HL-60 (cell line): ENCODE measurements at places on chromosomes 5 and 9.

DNA sequence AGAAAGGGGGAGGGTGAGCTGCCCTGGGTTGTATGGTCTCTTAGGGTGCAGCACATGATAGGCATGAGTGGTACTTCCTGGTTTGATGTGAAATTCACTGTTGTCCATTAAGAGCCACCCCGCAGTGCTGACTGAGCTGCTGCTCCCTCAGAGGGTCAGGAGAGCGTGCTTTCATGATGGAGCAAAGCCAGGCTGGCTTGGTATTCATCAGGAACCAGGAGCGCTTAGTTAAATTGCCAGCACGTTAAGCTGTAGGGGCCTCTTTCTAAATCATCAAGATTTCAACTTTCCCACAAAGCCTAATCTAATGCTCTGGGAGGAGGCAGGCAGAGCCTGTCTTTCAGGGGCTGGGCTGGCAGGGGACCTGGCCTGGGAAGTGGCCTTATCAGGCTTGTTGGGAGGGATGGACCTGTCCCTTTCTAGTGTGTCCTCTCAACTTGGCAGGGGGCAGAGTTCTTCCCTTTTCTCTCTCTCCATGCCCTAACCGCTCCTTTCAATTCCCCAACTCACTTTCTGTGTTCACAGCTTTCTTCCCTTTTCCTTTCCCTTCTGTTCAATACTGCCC lies 7.9 kb downstream of the CYSTM1 start:
- DNase-seq = no peak

DNA sequence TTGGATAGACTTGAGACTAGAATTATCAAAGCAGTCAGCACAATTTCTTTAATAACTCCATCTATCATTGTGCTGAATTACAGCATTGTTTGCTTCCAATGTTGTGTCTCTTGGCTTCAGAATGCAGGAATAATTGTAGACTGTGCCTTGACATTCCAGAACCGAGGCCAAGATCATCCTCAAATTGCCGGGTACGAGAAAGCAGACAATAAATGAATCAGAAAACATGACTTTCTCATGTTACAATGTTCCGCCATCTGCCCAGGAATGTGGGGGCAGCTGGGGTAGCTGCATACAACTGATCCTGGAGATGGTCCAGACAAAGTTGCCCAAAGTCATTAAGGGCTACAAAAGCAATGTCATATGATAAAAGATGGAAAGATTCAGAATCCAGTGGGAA lies 206.2 kb upstream of the SGCD start:
- no peak for DNase-seq

DNA sequence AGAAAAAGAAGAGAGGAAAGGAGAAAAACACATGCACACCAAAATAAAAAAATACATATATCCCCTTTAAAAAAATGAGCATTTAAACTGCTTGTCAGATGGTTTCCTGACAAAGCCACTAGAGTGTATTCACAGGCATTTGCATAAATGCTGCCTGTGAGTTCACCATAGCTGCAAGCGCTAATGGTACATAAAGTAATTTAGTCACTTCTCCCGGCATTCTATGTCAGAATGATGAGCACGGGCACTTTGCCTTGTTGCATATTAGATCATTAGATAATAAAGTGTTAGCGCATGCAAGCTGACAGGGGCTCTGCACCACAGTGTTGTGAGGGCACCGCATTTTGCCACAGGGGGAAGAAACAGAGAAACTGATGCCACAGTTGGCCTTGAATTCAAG lies 280.6 kb downstream of the EBF1 start:
- no peak for DNase-seq

- no peak for DNase-seq
Measured at GRCh38 chr9:35059438-35059837, 13.0 kb downstream of the VCP start.

DNA sequence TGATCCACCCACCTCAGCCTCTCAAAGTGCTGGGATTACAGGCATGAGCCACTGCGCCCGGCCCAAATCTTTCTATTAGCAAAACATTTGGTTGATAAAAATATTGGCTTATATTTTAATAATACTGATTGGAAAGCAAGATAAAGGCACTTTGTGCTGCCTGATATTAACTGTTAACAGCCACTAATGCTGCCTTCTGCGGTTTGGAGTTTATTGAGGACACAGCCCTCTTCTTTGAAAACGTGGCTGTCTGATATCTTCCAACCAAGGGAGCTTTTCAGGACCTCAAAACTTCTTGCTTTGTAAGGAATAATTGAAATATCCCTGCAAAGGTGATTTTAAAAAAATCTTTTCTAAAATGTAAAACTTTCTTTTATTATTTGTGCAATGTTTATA lies 94.0 kb downstream of the IQGAP2 start:
- no peak for DNase-seq

GRCh38 chr5:6676702-6677101 lies 36.5 kb upstream of the TENT4A start:
- DNase-seq = no peak

DNA sequence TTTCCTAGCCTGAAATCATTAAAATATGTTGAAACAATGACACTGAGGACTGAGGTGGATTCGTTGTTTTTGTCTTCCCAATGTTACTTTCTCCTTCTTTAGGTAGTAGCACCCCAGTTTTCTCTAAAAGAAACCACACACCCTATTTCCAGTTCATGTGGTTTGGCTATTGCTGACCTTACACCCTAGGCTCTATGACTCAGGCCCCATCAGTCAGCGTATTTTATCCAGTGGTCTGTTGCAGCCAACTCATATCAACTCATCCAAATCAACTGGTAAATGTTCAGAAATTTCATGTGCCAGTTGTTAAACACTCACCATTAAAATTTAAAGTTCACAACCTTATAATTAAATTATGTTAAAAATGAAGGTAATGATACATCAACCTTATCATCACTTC lies 44.6 kb upstream of the NFIB start:
- no peak for DNase-seq

DNA sequence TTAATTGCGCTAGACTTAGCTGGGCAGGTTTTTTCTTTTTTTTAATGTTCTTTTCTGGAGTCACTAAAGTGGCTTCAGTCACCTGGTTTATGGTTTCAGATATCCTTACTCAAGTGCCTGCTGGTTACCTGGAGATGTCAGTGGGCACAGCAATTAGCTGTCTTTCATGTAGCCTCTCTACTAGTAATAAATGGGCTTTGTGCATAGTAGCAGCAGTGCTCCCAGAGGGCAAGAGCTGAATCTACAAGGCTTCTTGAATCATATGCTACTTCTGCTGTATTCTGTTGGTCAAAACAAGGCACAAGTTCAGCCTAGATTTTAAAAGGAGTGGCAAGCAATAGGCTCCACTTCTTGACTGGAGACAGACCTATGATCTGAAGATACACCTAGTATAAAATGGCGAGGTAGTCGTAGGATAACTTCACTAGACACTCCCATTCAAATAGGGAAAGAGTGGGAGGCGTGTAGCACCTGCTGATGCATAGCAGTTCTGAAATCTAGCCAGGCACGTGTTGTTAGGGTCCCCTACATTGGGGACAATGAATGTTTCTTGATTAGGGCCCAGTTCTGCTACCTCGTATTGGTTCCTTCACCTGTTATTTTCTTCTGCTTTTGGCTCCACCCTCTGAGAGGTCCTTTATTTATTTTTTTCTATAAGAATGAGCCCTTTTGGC lies 7.0 kb downstream of the SCAMP1 start:
- DNase-seq = no peak

DNA sequence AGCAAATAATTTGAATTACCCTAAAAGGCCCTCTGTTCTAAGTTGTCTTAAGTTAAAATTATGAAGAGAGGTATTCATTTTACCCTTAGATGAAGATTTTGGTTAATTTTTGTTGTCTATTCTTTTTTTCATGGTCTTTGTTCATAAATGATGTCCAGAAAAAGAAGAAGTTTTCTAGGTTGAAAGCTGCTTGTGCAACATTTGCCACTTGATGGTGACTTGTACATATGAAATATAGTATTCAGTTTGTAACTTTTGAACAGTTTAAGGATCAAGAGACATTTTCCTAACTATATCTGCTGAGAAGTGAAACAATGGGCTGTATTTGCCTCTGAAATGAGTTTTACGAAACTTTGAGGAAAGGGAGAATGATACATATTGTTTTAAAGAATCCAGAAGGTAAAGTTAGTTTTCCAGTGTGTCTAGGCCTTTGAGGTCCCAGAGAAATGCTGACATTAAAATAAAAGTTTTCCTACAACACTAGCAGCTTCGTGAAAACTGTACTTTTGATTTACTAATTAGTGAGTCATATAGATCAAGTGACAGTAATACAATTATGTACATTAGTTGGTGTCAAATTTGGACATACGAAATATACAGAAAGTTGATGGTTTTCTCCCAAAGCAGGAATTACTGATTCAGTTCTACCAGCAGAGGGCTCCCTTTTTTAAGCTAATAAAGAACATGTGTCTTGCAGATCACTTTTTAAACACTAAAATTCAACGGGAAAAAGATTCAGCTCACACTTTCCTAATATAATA lies 70.5 kb downstream of the PIK3R1 start:
- no peak for DNase-seq

DNA sequence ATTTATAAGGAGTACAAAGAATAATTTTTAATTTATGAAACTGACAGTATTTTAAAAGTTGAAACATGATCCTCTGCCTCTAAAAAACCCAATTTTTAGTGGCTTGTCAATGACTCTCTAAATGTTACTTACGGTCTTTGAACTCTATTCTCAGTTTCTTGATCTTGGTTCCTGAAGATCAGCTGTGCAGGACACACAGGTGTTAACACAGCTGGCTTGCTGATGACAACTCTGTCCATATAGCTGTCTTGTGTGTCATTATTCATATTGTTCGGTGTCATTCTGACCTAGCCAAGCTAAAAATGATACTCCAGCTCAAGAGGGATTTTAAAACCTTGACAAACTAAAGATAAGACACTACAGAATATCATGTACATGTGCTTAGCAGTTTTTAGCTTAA lies 314.5 kb downstream of the CCDC171 start:
- no peak for DNase-seq

DNA sequence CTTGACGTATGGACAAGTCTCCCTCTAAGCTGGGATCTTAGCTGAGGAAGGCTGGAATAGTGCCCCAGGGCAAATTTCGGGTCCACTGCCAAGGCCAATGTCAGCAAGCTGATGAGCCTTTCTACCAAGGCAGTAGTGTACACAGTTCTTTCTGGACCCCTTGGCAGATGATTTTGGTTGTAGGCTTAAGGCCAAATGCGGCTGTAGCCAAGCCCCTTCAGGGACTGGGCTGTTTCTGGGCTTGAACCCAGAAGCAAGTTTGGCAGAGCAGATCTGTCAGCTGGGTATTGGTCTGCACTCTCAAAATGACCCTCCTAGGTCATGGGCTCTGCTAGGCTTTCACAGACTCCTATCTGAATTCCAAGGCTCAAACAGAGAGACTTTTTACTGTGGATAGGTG lies 121.6 kb downstream of the ADAMTSL1 start:
- no peak for DNase-seq

- DNase-seq = no peak
Measured at GRCh38 chr5:179261301-179262125, 83.7 kb downstream of the ADAMTS2 start.

GRCh38 chr9:132167192-132167591 lies 5.3 kb downstream of the NTNG2 start:
- DNase-seq = no peak

- peak; percentile 90 for DNase-seq
Measured at GRCh38 chr5:14560091-14560595, 21.4 kb upstream of the OTULINL start.

DNA sequence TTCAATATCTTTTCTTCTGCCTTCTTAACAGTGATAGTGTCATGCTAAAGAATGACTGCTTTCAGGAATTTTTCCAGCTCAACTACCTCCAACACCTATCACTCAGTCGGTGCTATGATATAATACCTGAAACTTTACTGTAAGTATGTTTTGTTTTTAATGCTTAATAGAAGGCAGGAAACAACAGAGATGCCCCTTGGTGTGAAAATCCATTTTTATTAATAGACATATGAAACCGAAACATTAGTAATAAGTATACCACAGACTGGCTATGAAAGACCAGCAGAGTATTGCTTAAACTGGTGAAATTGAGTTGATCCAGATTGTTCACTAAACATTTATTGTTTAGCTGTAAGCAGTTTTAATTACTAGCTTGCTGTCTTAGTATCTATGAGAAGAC lies 25.2 kb downstream of the SKP2 start:
- no peak for DNase-seq

GRCh38 chr5:58708456-58708855 lies 125.6 kb downstream of the RAB3C start:
- DNase-seq = no peak

GRCh38 chr9:13746876-13747275 lies 467.4 kb upstream of the MPDZ start:
- DNase-seq = no peak

DNA sequence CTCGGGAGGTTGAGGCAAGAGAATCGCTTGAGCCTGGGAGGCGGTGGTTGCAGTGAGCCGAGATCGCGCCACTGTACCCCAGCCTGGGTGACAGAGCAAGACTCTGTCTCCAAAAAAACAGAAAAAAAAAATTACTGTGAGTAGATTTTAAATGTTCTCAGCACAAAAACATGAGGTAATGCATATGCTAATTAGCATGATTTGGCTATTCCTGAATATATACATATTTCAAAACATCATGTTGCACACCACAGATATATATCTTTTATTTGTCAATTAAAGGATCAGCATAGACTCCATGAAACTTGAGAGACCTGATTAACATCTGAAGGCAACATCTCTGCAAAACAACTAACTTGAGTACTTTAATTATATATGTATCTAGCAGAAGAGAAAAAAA lies 103.3 kb downstream of the THBS4 start:
- DNase-seq = no peak

- DNase-seq = no peak
Measured at GRCh38 chr5:112276991-112277390, 142.1 kb downstream of the EPB41L4A start.

DNA sequence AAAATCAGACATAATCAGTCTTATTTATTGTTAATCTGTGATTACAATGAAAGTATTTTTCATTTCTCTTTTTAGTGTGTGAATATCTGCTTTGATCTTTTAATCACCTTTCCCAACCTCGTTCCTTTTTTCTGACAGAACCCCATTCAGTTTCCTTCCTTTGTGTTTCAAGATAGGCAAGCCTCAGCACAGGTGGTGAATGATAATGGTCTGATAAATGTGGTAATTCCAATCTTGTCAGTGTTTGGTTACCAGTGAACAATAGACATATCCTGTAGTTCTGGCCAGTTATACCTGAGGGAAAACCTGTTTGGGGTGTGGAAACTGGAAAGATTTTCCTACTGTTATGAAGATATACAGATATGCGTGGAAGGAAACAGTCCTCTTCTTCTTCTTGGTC lies 13.5 kb downstream of the STX17 start:
- no peak for DNase-seq

DNA sequence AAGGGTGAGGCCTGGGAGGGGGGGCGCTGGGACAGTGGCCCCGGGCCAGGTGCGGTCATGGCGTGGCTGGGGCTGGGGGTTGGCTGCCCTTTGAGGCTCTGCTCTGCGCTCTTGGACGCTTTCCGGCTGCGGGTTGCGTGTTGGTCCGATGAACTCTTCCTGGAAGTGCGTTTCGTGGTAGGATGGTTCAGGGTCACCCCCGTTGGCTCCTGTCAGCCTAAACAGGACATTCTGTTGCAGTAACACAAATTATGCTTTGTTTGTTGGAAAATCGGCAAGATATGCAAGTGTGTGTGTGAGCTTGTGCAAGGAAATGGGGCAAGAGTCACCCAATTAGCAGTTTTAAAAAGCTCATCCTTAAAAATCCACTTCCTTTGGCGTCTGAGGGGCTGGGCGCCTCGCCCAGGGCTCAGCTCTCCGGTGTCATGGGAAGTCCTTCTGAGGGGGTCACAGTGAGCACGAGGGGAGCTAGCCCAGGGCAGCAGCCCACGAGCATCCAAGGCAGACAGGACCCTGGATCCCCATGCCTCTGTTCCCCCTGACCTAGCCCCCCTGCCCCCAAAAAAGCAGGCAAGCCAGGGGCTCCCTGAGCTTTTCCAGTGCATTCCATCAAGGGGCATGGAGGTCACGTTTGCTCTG lies 22.2 kb upstream of the RNU6ATAC start:
- DNase-seq = no peak
